Uterus (tissue), 4 donors: ENCODE measurements at places on chromosomes 3 and 15. TPM values are rescaled to one million over a fixed set of nuclear protein-coding genes. Genes with fewer than 3 reads are reported as not detected.

The UPK1B gene
- total RNA-seq, result 0.30 TPM

GRCh38 chr3:119294696-119295671 lies 801 bp downstream of the ARHGAP31 start:
- peak; percentile 35 for DNase-seq

The SLC38A3 gene
- total RNA-seq, result not detected

DNA sequence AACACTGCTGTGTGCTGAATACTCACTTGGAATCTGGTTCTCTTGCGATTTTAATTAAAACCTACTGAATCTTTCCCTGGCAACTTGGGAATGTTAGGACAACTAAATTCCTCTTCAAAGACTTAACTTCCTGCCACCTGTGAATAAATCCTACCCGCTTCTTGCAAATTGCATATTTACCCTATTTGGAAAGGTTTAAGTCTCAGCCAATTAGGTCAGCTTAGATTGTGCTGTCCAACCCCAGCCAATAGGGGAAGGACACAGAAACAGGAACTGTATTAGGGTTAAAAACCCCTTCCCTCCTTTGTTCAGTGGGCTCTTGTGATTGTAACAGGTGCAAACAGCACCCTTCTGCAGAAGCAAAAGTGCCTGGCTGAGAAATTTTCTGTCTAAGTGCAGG lies 38.6 kb upstream of the FSTL1 start:
- DNase-seq, result no peak

The MEGF11 gene
- not detected for total RNA-seq

The EPHA3 gene
- 22.3 TPM for total RNA-seq

DNA sequence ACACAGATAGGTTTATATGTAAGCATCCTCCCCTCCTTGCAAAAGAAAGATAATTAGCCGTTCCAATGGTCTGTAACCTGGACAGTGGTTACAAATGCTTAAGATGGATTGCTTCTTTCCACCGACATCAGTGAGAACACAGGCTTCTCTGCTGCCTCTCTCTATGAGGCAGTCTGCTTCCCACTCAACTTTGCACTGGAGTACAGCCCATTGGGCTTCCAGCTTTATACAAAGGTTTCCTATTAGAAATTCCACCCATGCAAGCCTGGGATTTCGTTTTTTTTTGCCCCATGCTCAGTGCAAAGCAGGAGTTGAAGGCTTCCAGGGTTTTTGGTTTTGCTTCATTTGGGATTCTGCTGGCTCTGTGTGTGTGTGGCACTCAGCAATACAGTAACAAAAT lies 47.3 kb upstream of the C3orf22 start:
- no peak for DNase-seq

- no peak for DNase-seq
Measured at GRCh38 chr15:46344915-46345314, 710.1 kb downstream of the SQOR start.

The MITF gene
- 65.3 TPM for total RNA-seq

The TRAIP gene
- total RNA-seq, result 17.4 TPM

DNA sequence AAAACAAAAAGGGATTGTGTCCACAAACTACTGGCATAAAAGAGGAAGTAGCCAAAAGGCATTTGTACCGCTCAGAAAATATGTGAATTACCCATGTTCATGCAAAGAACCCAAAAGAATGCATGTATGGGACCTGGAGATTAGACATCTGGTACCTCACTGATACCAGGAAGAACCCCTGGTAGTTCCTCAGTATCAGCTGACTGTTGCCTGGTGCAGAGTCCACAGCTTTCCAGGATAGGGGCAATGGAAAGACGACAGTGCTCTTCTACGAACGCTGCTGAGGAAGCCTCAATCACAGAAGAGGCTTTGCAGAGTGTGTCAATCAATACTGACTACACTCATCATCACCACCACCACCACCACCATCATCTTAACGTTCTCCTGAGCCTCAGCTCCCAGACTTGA lies 63.3 kb downstream of the ATP8B4 start:
- DNase-seq, result no peak

The GOLGA6L7 gene
- not detected for total RNA-seq

The KBTBD8 gene
- 2.6 TPM for total RNA-seq

The GABRB3 gene
- total RNA-seq, result not detected

The DNAH1 gene
- 46.2 TPM for total RNA-seq

The LINGO1 gene
- 8.4 TPM for total RNA-seq

DNA sequence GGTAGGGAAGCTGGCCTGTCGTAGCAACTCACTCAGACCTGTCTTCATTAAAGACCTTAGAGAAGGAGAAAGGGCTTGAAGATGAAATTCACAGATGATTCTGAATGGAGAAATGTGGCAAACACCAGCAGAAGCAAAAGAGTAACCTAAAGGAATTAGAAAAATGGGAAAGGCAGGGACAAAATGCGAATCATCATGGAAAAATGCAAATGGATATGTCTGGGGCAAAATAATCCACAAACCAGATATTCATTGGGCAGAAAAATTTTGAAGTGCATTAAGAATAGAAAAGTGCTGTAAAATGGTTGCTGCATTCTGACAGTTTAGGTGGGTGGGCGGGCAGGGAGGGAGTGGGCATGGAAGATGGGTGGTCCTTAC lies 156.9 kb upstream of the RASGRP1 start:
- DNase-seq, result no peak

GRCh38 chr15:62495670-62496614 lies 330.9 kb upstream of the C2CD4B start:
- DNase-seq, result peak; percentile 73

- DNase-seq, result no peak
Measured at GRCh38 chr15:29550834-29551465, 271.3 kb downstream of the TJP1 start.

- DNase-seq, result peak; percentile 53
Measured at GRCh38 chr3:117019082-117019713, 309.6 kb downstream of the TUSC7 start.

The PLSCR5 gene
- total RNA-seq, result not detected

- no peak for DNase-seq
Measured at GRCh38 chr3:76078101-76078500, 292.8 kb upstream of the ZNF717 start.

DNA sequence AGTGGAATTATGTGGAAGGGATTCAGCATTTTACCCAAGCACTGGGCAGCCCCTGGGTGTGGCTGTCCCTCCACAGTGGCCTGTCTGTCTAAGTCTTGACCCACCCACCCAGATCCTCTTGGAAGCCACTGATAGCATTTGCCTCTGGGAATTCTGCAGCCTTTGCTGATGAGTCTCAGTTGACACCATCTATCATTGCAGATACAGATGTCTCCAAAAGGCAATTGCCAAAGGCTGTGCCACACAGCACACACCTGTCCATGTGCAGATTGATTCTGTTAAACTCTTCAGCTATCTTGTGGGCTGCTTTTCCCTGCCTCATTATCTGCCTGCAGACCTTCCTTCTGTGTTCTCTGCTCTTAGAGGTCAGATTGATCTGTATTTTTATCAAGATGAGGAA lies 18.1 kb downstream of the CX3CR1 start:
- no peak for DNase-seq

- DNase-seq, result no peak
Measured at GRCh38 chr3:46359733-46360493, 6.0 kb downstream of the CCR2 start.

The P2RY1 gene
- 7.9 TPM for total RNA-seq

The ARPIN gene
- 8.2 TPM for total RNA-seq

The TMCO5A gene
- total RNA-seq, result not detected

The AADACL2 gene
- 0.21 TPM for total RNA-seq

DNA sequence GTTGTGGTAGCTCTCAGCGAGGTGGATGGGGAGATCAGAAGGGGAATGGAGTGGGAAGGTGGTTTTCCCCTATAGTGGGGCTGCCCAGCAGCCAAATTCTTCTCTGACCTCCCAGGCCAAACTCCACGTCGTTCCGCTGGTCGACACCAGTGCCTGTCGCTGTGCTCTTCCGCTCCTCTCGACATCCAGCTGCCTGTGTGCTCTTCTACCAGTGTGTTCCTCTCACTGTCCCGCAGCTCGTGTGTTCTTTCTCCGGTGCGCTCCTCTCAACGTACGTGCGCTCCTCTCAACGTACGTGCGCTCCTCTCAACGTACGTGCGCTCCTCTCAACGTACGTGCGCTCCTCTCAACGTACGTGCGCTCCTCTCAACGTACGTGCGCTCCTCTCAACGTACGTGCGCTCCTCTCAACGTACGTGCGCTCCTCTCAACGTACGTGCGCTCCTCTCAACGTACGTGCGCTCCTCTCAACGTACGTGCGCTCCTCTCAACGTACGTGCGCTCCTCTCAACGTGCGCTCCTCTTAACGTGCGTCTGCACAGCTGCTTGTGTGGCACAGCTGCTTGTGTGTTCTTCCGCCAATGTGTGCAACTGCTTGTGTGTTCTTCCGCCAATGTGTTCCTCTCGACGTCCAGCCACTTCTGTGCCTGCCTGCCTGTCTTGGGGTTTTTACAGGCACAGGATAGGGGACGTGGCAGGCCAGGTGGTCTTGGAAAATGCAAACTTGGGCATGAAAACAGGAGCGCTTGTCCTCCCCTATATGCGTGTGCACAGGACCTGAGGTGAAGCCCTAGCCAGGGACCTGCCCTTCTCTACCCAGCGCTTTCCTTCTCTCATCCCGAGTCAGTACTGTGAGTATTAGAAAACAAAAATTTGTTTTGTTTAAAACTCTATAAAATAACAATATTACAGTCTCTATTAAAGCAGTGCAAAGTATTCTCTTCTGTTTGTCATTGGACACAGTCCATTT lies 991.1 kb downstream of the GBE1 start:
- no peak for DNase-seq

DNA sequence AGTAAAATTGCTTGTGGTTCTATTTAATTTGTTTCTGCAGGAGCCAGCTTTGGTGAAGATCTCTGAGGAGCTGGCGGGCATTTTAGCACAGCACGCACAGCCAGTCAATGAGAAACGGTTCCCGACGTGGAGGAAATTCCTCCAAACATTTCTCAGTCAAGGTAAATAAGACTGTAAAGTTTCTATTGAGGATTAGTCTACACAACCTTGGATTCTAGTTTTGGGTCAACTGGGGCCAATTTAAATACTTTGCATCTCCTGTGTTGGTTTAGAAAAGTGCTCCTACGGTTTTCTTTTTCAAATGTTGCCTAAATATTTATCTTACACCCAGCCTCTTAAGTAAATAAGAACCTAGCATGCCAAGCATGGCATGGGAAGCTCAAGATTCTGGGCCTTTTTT lies 104.0 kb upstream of the C15orf61 start:
- DNase-seq, result no peak

- DNase-seq, result no peak
Measured at GRCh38 chr3:28019740-28020139, 221.7 kb upstream of the CMC1 start.

DNA sequence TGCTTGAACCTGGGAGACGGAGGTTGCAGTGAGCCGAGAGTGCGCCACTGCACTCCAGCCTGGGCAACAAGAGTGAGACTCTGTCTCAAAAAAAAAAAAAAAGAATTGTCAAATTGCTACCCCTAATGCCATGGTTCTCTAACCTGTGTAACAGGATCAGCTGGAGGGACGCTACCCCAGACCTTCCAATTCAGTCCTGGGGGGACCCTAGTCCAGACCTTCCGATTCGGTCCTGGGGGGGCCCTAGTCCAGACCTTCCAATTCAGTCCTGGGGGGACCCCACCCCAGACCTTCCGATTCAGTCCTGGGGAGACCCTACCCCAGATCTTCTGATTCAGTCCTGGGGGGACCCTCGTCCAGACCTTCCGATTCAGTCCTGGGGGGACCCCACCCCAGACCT lies 29.8 kb upstream of the MUC20 start:
- DNase-seq, result no peak

The CISH gene
- total RNA-seq, result 12.3 TPM

The ZNF445 gene
- 33.2 TPM for total RNA-seq

The A4GNT gene
- total RNA-seq, result not detected

The STARD9 gene
- 67.2 TPM for total RNA-seq

The PDCD7 gene
- total RNA-seq, result 34.5 TPM

- no peak for DNase-seq
Measured at GRCh38 chr3:165103616-165104015, 25.3 kb upstream of the SI start.

The LMAN1L gene
- total RNA-seq, result 1.5 TPM

GRCh38 chr15:33310481-33311311 lies at the start of gene RYR3:
Gene RYR3 (plus strand): TSS chr15:33310967. CDS start chr15:33311046, 79 bp downstream.
- DNase-seq, result peak; percentile 57

GRCh38 chr3:64266065-64266931 lies 41.0 kb upstream of the PRICKLE2 start:
- DNase-seq, result peak; percentile 61

- DNase-seq, result peak; percentile 37
Measured at GRCh38 chr3:46677411-46677726, 16.1 kb downstream of the ALS2CL start.
